ENCODE measurements at places on chromosomes 7 and 10.
A peak's percentile ranks its signal among the peaks of the same experiment; 100 is the strongest.

- no peak for DNase-seq
Measured at GRCh38 chr10:69004821-69005220, 16.2 kb downstream of the KIFBP start.

DNA sequence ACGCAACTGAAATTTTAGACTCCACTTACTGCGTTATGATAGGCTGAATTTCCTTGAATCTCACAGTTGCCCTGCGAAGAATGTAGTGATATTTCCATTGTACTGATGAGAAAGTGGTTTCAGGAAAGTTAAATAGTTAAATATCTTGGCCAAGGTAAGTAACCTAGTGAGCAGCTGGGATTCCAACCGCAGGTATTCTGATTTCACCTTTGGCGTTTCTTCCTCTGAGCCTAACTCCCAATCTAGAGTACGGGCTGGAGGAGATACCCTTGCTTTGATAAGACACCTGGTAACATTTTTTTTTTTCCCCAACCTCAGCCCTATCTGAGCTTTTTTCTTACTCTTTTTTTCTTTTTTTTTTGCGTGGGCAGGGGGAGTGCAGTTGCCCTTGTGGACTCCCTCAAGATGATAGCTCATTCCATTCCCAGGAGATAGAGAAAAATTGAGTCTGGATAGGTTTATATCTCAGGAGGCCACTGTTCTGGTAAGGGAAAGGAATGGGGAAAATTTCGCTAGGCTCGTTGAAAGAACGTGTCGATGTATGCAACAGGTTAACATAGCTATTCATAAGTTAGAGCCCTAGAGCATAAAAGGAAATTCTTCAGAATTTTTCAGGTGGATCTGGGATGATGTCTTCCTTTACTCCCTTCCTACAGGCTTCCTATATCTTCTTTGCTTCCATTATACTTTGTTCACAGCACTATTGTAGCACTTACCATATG, 3.1 kb upstream of the TAS2R38 start:
- DNase-seq: no peak

GRCh38 chr7:1767524-1767923, 97.4 kb downstream of the ELFN1 start:
- no peak for DNase-seq

DNA sequence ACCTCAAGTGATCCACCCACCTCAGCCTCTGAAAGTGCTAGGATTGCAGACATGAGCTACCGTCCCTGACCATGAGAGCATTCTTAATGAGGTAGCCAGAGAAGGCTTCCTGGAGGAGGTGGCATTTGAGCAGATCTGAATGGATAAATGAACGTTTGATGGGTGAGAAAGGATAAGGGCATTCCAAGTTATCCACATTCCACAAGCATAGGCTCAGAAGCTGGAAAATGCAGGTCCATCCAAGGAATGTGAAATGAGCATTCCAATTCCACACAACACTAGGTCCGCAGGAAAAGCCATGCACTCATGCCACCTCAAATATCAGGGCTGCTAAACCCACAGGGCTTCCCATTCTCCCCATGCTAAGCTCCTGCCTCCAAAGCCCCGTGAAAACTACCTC, 17.0 kb downstream of the TMEM130 start:
- DNase-seq: no peak

- no peak for DNase-seq
Measured at GRCh38 chr10:57579926-57580325, 687.8 kb downstream of the IPMK start.

- no peak for DNase-seq
Measured at GRCh38 chr10:26780793-26781601, 79.8 kb downstream of the ABI1 start.

DNA sequence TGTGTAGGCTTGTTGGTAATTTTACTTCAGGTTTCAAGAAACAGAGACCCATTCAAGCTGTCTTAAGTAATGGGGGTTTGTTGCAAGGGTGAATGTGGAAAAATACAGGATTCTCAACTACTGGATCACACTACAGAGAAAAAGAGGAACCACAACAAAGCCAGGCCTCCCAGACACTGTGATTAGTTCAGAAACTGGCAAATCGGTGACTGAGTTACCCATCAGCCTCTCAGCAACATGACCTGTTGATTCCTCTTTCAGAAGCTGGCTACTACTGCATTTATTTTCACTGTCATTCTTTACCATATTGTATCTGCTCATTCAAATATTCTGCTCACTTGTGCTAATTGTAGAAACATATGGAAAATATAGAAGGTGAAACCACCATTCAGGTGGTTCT, 16.0 kb downstream of the CCDC71L start:
- no peak for DNase-seq

DNA sequence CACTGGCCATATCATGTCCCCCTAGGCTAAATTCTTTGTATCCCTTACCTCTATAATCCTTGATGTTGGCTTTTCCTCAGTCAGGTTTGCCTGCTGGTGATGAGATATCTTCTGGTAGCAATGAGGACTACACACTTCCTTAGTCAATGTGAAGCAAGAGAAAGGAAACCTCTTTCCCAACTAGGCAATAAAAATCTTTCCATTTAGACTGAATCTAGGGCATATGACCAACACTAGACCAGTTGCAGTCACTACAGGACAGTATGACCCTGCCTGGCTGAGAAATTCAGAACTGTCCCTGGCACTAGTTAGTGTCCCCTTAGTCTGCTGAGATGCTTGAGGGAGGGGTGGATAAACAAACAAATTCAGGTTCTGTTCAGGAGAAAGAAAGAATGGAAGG, 142.6 kb downstream of the RNLS start:
- no peak for DNase-seq

- no peak for DNase-seq
Measured at GRCh38 chr7:18570441-18570840, 74.9 kb downstream of the HDAC9 start.

DNA sequence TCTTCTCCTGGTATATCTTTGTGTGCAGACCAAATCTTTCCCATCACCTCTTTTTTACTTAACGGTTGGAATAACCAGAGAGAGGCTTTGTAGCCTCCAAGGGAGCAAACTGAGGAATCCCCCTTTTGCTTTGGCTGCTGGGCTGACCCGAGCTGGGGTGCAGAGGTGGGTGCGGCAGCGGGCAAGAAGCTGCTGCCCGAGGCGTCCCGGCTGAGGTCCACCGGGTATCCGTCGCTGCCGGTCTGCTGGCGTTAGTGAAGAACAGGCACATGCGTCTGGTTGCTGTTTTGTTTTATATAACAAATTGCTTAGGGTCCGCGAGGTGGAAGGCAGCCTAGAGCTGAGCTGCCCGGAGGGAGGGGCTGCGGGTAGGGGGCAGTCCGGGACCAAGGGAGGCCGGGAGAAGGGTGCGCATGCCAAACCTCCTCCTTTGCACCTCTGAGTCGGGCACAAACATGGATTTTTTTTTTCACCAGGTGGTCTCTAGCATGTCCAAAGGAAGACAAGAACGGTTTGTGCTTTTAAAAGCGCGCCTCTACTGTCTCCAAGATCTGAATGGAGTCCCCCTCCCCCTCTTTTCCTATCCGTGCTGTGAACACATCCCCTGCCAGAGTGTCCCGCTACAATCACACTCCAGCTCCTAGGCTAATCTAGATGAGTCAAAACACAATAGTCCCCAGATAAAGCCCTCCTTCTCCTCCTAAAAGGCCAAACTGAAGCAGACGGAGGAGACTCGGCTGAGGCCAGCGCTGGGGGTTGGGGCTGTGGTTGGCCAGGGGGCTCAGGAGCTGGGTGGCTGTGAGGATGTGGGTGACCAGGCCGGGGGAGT, 6.8 kb upstream of the GATA3 start:
- DNase-seq: no peak

DNA sequence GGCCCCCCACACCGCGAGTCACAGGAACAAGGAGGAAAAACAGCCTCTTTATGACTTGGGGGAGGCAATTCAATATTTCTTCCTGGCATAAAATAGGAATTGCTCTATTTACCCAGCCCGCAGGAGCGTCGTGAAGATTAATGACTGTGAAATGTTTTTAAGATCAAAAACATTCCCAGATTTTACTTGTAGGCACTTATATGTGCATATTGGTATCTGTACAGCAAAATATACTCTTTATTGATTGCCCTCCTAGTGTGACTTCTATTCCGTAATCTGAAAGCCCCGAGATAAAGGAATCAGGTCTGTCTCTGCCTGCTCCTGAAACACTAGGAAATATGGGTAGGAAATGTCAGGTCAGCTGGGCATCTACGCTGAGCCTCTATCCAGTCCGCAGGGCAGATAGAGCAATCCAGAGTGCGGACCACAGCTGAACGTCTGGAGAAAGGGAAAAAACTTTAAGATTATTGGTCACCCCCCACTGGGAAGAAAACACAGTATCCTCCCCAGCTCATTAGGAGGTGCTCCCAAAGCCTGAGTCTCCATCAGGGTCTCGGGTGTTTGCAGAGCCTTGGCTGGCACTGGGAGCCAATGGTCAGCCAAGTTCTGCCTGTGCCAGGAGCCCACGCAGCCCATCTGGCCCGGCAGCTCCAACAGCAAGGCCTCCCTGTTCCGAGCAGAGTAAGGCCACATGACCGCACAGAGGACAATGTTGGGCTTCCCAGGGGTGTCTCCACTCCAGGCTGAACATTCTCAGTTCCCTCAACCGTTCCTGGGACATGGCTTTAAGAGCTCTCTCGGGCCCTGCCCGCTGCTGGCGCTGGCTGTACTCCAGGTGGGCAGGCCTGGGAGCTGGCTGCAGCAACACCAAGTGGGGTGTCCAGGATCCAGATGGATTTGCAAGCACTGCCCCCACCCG, 7.7 kb downstream of the CTBP2 start:
- peak; percentile 87 for DNase-seq

DNA sequence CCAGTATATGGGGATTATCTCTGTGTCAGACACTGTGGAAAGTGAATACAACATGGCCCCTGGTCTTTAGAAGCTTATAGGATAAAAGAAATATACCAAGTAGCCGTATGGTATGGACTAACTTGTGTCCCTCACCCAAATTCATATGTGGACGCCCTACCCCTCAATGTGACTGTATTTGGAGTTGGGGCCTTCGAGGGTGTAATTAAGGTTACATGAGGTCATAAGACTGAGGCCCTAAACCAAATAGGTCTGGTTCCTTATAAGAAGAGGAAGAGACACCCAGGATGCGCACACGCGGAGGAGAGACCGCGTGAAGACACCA, 36.3 kb downstream of the ASB13 start:
- DNase-seq: no peak

- no peak for DNase-seq
Measured at GRCh38 chr10:95456516-95456915, 104.7 kb downstream of the SORBS1 start.

- DNase-seq: no peak
Measured at GRCh38 chr7:129462420-129462819, 28.2 kb downstream of the STRIP2 start.

GRCh38 chr7:476736-477360, 42.8 kb downstream of the PDGFA start:
- DNase-seq: peak; percentile 25

DNA sequence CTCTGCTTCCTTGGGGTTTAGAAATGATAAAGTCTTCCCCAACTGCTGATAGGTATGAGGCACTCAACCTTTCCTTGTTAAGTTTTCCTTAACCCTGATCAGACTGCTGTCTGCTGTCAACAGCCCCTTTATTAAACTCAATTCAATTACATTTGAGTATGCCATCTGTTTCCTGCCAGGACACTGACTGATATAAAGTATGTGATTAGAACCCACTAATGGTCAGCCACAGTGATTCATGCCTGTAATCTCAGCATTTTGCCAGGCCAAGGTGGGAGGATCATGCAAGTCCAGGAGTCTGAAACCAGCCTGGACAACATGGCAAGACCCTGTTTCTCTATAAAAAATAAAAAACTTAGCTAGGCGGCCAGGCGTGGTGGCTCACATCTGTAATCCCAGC, 18.1 kb downstream of the BAZ1B start:
- no peak for DNase-seq

GRCh38 chr7:44094365-44094764, 9.8 kb upstream of the AEBP1 start:
- no peak for DNase-seq

DNA sequence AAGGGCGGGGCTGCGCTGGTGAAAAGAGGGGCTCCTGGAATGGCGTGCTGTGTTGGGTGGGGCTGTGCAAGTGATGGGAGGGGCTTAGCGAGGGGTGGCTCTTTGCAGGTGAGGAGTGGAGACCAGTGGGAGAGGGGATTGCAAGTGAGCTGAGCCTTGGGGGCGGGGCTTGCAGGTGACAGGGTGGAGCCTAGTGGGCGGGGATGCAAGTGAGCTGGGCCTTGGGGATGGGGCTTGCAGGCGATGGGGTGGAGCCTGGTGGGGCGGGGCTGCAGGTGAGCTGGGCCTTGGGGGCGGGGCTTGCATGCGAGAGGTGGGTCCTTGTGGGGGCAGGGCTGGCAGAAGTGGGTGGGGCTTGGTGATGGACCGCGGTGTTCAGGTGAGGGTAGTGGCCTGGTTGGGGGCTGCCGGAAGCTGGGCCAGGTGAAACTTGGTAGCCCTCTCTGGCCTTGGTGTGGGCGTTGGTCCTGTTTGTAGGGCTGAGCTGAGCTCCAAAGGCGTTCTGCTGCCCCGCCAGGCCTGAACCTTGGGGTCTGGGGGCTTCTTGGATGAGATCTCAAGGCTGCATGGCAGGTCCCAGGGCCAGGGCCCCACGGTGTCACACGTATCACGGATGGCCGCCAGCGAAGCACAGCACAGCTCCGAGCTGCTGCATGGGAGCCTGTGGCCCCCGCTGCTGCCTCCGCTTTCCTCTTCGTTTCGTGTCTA, 743 bp upstream of the PITRM1 start:
- no peak for DNase-seq

- DNase-seq: peak; percentile 32
Measured at GRCh38 chr10:117570880-117571279, 28.3 kb downstream of the EMX2 start.

DNA sequence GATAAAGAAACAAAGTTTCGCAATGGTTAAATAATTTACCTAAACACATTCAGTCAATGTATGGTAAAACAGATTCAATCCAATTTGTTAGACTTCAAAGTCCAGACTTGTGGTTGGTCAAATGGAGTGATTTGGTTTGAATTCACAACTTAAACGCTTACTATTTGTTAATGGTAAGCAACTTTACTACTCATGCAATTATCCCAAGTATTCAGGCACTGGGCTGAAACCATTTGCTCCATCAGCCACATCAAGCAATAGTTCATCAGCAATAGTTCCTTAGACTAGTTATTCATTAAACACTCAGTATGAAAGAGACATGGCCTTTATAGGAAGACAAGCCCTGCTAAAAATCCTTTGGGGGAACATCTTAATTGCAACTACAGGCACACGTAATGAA, 253.0 kb downstream of the AGMO start:
- no peak for DNase-seq

- DNase-seq: no peak
Measured at GRCh38 chr10:114647545-114648138, 10.4 kb downstream of the ABLIM1 start.

- peak; percentile 68 for DNase-seq
Measured at GRCh38 chr10:70331486-70332268, 47.9 kb upstream of the NPFFR1 start.

- DNase-seq: no peak
Measured at GRCh38 chr7:90751595-90751994, 155.5 kb downstream of the CDK14 start.

GRCh38 chr7:98322331-98323270, 41.1 kb downstream of the BRI3 start:
- DNase-seq: no peak

GRCh38 chr10:110863956-110864355, 7.8 kb upstream of the PDCD4 start:
- no peak for DNase-seq

- peak; percentile 81 for DNase-seq
Measured at GRCh38 chr7:43872406-43873110, 3.2 kb upstream of the MRPS24 start.

Data from sigmoid colon (tissue), 7 donors.